ENCODE measurements at places on chromosomes 4 and X.

- DNase-seq: no peak
These were observed 25.6 kb upstream of the PRDM8 start for GRCh38 chr4:80171656-80172055.

GRCh38 chr4:99868126-99868596 lies 26.1 kb downstream of the LAMTOR3 start:
- no peak for DNase-seq

DNA sequence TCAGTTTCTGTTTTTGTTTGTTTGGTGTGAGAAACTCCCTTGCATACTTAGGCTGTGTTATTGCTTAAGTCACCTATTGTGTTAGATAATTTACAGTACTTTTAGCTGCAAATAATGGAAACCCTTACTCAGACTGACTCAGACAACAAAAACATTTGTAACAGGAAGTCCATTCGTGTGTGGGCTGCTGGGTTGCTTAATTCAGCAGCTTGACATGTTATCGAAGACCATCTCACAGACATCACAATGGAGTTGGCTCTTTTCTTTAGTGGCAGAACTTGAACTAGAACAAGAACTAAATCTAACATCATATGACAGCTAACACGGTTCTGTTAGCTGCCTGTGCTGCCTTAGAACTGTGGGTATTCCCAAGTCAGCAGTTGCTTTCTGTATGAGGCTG lies 9.9 kb upstream of the GABRE start:
- no peak for DNase-seq

- DNase-seq: no peak
These were observed 26.1 kb downstream of the KLHL34 start for GRCh38 chrX:21632027-21632426.

- DNase-seq: no peak
These were observed 169.9 kb downstream of the IQCM start for GRCh38 chr4:149645790-149646189.

DNA sequence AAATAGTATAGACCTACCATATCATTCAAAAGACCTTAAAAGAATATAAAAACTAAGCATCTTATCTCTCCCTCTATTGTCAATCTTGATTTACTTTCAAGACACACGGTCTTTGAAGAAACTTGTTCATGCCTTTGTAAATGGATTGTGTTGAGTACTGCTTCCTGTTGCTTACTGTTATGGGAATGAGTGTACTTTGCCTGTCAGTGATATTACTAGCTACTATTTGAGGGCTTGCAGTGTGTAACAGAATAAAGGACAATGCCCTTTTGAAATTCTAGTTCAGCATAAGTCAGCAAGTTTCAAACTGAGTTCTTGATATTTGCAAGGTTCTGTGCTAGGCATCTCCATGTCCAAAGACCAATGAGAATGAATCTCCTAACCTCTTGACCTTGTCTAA lies 36.0 kb downstream of the CDKL5 start:
- DNase-seq: no peak

GRCh38 chrX:85619962-85620361 lies 240.5 kb upstream of the POF1B start:
- no peak for DNase-seq

GRCh38 chrX:86263526-86263925 lies 115.3 kb downstream of the DACH2 start:
- no peak for DNase-seq

GRCh38 chr4:117042962-117043361 lies 42.4 kb downstream of the TRAM1L1 start:
- no peak for DNase-seq

DNA sequence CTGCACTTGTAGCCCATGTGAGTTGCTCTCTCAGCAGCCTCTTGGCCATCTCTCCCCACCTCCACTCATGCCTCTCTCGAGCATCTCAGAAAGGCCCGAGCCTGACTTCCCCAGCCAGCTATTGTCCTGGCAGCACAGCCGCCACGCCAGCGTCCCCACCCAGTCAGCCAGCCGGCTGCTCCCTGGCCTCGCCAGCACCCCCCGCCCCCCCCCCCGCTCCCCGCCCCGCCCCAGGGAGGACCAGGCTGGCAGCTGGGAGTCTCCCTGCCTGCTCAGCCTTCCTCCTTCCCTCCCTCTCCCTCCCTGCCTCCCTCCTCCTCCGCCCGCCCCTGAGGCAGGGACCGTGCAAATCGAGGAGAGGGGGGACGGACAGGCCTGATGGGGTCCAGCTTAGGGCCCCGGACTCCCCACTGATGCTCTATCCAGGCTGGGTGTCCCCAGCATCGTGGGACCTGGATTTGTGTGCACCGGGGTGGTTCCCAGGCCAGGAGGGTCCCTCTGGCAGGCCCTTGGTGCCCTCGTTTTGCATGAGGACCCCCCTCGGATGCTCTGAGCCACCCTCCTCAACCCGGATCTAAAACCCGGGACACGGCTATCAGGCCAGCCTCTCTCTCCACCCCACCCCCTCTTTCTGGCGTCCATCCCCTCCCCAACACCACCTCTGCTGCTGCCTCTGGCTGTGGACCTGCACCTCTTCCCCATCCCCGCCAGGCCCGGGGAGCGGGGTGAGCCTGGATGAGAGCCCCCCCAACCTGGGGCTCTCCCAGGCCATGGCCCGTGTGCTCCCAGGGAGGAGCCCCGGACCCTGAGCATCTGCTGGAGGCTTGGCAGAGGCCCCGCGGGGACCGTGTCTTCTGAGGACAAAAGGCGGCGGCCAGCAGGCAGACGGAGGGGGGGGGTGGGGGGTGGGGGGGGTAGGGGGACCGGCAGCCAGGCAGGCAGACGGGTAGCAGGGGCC lies at the start of gene GPR173:
Gene GPR173, plus strand, starts transcription at position 621 of the 958 bp plus-strand sequence. CDS start 27,833 bp downstream, outside the sequence.
- DNase-seq: peak; percentile 27

- DNase-seq: no peak
These were observed 35.5 kb upstream of the SLC4A4 start for GRCh38 chr4:71303287-71303686.

DNA sequence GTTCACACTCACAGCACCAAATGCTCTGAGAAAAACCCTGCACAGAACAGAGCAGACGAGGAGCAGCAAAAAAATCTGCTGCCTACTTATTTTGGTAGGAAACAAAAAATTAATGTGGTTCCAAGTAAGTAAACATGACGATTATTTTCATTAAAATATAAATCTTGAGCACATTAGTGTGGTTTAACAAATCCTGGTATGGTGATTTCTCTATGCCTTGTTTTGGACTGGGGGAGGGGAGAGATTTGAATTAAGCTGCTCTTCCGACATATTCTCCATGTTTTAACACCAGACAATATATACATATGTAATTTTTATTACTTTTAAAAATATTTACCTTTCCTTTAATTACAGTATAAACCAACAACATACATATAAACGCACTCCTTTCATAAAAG lies 1.8 kb downstream of the CAMK2D start:
- DNase-seq: no peak

GRCh38 chr4:94571298-94571697 lies 119.6 kb downstream of the PDLIM5 start:
- DNase-seq: no peak

- DNase-seq: no peak
These were observed 29.5 kb upstream of the USP9X start for GRCh38 chrX:41055740-41056139.

GRCh38 chrX:150533863-150534262 lies 34.6 kb upstream of the MTM1 start:
- DNase-seq: no peak

DNA sequence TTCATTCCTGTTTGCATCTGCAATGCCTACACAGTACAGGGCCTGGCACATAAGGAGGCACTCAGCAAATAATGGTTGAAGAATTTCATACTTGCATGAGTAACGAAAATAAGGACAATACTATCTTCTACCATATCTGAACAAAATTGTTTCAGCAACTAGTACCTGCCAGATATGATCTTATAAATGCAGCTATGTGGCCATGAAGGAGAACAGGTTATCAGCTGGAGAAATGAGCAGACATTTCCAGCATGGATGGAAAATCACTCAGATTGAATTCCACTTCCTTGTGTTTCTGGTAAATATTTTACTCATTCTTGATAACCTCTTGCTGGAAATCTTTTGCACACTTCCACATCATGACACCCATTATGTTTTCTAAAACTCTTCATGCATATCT lies 204.0 kb downstream of the ADAMTS3 start:
- DNase-seq: no peak

GRCh38 chrX:63350465-63350877 lies 661 bp downstream of the SPIN4 start:
- DNase-seq: no peak

Data from cerebellar nuclear complex (tissue), 1 donor.